ENCODE measurements at places on chromosomes 7 and 10. TPM values are rescaled to one million over a fixed set of nuclear protein-coding genes. Genes with fewer than 3 reads are reported as not detected.

PROSER2 gene
- 0.28 TPM for total RNA-seq

SFTPD gene
- total RNA-seq, result not detected

TRIM56 gene
- 72.6 TPM for total RNA-seq

TDRD1 gene
- total RNA-seq, result 0.35 TPM

LGI1 gene
- not detected for total RNA-seq

LHPP gene
- total RNA-seq, result 17.6 TPM

RPS24 gene
- 1,304 TPM for total RNA-seq

NRAP gene
- not detected for total RNA-seq

SDK1 gene
- 0.03 TPM for total RNA-seq

NPFFR1 gene
- total RNA-seq, result not detected

OR2A5 gene
- not detected for total RNA-seq

DNA sequence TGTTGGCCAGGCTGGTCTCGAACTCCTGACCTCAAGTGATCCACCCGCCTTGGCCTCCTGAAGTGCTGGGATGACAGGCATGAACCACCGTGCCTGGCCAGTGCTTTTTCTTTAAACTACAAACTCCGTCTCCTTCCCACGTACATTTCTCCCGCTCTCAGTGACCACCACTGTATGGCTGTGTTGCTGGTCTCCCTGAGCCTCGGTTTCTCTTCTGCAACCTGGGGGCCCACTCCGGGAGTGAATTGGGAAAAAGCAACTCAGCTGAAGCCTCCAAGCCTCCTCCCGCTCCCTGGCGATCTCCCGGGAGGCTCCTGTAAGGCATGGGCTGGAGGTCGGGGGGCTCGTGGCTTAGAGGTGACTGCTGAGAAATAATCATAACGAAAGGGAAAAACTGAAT lies 136.3 kb downstream of the ELFN1 start:
- no peak for DNase-seq

- no peak for DNase-seq
Observed at GRCh38 chr10:72375173-72375572, 20.5 kb upstream of the DNAJB12 start.

GRCh38 chr7:105136221-105136620 lies 122.2 kb downstream of the KMT2E start:
- no peak for DNase-seq

GRCh38 chr7:138606236-138606635 lies 94.9 kb downstream of the SVOPL start:
- no peak for DNase-seq

DNA sequence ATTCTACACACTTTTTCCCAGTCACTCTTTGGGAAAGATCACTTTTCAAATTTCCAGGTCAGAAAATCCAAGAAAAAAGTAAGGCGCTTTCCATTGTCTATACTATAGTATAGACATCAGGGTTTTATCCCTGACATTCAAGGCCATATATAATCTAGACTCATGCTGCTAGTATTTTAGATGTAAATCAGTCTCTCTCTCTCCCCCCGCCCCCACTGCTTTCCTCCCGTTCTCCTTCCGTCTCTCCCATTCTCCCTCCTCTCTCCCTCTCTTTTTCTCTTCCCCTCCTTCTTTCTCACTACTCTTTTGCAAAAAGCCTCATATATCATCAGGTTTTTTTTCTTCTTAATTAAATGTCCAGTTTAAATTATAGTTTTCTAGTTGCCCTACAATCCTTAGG lies 154.8 kb downstream of the PHF14 start:
- DNase-seq, result no peak

DNA sequence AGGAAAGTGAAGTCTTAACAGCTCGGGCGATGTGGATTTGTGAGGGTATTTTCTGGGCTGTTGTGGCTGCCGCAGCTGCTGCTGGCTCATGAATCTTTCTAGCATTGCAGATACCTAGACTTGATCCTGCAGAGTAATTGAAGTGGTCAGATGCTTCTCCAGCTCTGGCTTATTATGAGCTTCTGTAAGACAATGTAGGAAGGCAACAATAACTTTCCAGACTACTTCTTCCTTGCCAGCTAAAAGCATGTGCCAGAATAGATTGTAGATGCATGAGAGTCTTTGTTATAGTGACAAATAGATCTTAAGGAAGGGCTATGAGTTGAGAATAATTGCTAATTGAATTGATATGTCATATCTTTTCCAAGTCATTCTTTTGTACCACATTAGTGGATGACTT lies 461.4 kb upstream of the POT1 start:
- no peak for DNase-seq

DNA sequence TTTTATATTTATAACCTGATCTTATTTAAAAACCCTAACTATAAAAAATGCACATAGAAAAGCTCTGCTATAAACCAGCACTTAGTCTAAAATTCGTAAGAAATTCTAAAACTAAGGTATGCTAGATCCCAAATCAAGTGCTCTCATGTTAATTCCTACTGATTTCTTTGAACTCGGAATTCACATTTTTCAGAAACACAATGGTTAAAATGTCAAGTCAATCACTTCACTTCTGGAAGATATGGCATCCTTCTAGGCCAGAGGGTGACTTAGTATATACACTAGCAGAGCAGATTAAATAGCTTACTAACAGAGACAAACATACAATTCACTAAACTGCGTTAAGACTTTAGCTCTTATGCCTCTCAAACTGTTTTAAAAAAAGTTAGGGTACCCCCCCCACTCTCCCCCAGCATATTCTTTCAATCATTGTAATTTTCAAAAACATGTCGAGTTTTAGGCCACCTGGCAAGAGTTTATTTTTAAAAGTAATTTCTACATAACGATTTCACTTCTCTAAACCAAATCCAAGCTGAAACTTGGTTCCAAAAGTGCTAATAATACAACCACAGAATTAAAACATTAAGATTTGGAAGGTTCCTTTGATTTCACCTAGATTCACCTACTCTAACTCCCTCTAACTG lies 129.4 kb downstream of the NRBF2 start:
- DNase-seq, result no peak

DNA sequence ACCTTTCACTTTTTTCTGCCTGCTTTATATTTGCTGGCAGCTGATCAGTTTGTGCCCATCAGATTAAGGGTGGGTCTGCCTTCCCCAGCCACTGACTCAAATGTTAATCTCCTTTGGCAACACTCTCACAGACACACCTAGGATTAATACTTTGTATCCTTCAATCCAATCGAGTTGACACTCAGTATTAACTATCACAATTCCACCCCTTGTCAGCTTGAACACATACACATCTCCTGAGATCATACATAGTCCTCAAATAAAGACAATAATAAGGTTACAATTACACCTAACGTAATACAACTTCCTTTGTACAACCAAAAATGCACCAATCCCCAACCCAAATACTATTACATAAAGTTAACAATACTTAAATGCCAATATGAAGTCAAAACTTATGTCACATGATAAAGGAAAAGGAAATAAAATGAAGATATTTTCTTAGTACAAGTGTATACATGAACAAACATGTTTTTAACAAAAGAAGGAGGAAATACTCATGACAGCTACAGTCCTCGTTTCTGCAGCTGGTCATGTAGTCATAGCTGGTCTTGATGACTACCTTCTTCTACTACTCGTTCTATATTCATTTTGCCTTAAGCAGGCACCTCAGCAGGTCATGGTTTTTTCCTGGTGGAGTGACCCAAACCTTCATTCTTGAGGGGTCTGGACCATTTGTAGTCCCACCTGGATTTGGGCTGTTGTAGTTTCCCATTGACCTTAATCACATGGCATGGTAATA lies 96.7 kb upstream of the CABCOCO1 start:
- no peak for DNase-seq

DNA sequence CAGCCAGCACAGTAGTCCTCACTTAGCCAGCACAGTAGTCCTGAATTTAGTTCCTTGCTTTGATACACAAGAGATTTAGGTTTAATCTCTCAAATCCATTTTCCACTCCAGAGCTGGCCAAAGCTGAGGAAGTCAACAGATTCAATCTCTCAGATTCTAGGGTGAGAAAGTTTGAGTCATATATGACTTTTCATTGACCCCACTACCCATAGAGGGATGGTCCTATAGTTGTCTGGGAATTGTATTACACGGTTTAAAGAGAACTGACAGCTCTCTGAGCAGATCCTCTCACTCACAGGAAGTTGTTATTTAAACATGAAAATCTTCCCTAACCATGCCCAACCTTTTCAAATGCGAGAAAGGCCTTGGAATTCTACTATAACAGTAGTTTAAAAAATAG lies 641.8 kb upstream of the SEMA3D start:
- no peak for DNase-seq

DNA sequence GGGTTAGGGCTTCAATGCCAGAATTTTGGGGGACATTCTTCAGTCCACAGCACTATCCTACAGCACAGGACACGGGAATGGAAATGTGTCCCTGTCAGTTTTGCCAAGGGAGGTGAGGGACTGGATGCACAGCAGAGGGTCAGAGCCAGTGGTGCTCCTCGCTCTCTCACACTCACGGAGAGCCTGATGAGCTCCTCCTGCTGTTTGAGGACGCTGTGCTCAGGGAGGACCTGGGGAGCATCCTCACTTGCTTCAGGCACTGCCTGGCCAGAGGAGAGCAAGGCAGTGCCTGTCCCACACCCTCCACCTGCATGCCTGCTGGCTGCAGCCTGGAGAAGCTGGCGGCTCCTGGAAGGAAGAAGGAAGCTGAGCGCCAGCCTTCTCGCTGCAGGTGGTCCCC lies 58.6 kb downstream of the RAMP3 start:
- no peak for DNase-seq

DNA sequence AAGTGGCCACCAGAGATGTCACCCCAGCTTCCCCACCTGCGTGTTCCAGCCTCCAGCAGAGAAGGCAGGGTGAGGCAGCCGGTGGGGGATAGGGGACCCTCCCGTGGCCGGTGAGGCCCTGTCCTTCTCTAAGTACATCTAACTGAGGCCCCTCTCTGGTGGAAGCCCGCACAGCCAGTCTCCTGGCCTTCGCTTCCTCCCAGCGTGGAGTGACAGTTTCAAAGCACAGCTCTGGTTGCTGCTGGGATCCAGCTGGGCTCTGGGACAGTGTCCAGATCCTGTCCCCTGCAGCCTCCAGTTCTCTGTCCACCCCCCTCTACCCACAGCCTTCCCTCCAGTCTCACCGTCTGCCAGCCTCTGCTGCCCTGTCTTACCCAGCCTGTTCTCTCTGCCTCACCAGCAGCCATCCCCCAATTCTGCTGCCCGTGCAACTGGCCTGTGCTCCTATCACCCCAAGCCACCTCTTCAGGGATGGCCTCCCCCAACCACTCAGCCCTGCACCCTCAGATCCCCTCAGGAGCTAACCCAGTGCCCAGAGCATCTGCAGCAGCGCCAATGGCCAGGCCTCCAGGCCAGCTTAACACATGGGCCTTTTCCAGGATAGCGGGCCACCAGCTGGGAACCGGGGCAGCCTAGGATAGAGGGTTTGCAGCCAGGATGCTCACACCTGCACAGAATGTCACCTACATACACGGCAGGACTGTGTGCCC lies 16.3 kb upstream of the SH2B2 start:
- no peak for DNase-seq

GRCh38 chr10:33015761-33016547 lies 57.9 kb upstream of the ITGB1 start:
- no peak for DNase-seq

DNA sequence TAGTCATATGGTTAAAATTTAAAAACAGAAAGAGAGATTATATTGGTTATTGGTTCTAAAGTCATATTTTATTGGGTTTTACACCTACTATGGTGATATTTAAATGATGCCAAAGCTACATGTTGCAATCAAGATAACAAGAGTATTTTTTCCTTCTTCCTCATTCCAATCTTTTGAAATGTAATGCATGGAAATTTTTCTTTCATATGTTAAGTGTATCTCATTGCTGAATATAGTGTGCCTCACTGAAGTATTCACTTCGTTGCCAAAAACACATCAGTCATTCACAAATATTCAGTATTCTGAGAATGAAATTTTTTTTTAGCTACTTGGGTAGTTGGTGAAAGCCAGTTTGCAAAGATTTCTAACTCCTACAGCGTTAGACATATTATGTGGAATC lies 19.5 kb downstream of the HDAC9 start:
- DNase-seq, result no peak

DNA sequence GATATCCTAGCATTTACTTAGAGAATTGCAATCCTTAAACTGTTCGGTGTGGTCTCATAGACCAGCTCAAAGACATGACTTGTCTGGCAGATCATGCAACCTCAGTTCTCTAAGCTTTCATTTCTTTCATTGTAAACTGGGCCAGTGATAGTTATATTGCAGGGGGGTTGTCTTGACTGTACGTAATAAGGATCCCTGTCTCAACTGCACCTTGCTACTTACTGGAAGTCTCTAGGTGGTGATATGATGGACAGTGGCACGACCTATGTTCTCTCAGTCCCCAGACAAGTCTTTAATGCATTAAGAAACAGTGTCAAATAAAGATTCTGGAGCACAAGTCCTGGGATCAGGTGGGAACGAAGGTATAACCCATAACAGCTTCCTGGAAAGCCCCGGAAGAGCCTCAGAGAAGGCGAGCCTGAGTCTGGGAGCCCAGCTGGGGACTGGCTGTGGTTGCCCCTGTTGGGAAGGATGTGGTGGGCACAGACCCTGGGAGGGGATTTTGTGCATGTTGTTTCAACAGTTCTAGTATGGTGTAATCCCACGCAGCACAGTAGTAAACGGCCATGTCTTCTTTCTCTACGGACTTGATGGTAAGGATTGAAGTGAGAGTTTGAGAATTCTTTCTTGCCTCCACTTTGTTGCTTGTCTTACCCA lies 26.0 kb upstream of the TARP start:
- DNase-seq, result no peak

GRCh38 chr7:9407816-9408215 lies 974.4 kb downstream of the NXPH1 start:
- DNase-seq, result no peak

- DNase-seq, result no peak
Observed at GRCh38 chr7:157700231-157701005, 363.6 kb downstream of the DNAJB6 start.

DNA sequence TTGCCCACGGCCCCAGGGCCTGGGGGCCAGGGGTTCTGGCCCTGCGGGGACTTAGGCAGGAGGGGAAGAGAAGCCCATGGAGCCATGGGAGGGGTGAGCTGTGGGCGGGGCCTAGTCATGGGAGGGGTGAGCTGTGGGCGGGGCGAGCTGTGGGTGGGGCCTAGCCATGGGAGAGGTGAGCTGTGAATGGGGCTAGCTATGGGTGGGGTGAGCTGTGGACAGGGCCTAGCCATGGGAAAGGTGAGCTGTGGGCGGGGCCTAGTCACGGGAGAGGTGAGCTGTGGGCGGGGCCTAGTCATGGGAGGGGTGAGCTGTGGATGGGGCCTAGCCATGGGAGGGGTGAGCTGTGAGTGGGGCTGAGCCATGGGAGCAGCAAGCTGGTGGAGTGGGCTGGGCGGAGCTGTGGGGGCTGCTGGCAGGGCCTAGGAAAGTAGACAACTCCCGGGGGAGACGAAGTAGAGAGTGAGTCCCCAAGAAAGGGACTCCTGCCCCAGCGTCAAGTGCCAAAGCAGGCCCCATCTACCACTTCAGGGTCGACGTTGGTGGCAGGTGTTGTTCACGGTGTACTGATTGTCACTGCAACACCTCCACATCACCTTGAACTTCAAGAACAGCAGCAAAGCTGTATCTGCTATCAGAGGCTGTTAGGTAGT lies 19.2 kb upstream of the TTYH3 start:
- DNase-seq, result no peak

Measured in activated CD4-positive, alpha-beta memory T cell treated with anti-CD3 and anti-CD28 coated beads, Interleukin-2, amount 10 ng/mL, durations not matched to agents 7 days and 5 days (primary cell).